ENCODE measurements at places on chromosomes 7 and 10. TPM values are rescaled to one million over a fixed set of nuclear protein-coding genes. Genes with fewer than 3 reads are reported as not detected.
A peak's percentile ranks its signal among the peaks of the same experiment; 100 is the strongest.

The GATA3 gene
- total RNA-seq: 3.2 TPM

The PNLIPRP2 gene
- not detected for total RNA-seq

The SFTPA1 gene
- 11,191 TPM for total RNA-seq

The ZC3HAV1L gene
- total RNA-seq: 6.4 TPM

The GNGT1 gene
- not detected for total RNA-seq

The HMX2 gene
- total RNA-seq: not detected

The STEAP1B gene
- 2.5 TPM for total RNA-seq

The OPTN gene
- total RNA-seq: 61.5 TPM

The EBLN1 gene
- total RNA-seq: not detected

The EPHB6 gene
- 12.8 TPM for total RNA-seq

The GBX1 gene
- not detected for total RNA-seq

DNA sequence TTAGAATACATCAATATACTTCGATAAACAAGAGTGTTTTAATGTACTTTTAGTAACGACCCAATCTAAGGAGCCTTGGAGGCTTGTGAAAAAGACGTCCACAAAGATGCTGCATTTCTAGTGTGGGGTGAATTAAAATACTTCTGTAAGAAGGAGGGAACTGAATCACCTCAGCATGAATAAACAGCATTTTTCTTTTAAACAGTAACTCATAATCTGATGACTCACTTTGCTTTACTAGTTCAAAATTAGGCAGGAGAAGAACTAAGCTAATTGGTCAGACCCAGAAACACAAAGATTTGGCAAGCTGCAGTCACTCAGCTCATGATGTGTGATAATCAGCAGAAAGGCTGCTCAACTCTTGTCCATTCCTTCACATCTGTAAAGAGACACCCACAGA is 24.2 kb downstream of the NCOA4 start:
- no peak for DNase-seq

DNA sequence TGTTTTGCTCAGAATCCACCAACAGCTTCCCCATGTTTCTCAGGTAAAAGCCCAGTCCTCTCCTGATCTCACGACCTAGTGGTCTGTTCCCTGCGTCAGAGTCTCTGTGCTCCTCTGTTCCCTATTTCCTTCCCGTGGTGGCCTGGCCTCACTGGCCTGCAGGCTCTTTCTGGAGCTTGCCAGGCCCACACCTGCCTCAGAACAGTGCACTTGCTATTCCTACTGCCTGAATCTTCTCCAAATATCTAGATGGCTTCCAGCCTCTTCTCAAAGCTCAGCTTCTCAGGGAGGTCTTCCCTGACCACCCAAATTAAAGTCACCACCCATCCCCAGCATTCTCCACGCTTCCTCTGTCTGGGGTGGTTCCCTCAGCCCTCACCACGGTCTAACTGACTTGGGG is 165.3 kb downstream of the USP6NL start:
- no peak for DNase-seq

DNA sequence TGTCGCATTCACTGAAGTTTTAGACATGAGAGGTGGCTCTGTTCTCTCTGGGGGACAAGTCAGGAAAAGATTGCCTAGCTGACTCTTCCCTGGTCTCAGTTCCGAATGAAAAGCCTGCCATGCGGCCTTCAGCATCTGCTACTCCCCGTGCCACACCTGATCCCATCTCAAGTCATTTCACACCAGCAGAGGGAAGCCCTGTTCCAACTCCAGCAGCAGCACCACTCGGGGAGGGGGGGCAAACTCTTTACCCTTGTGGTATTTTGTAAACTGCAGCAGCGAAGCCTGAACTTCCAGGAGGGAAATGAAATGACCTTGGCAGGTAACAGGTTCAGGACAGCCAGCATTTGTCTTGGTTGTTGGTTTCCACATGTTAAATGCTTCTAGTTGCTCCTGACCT is 13.8 kb downstream of the LRRC4 start:
- no peak for DNase-seq

- no peak for DNase-seq
These were observed 285.9 kb upstream of the SMIM30 start for GRCh38 chr7:113404245-113404644.

GRCh38 chr7:119708891-119709290 is 564.1 kb upstream of the KCND2 start:
- DNase-seq: no peak

DNA sequence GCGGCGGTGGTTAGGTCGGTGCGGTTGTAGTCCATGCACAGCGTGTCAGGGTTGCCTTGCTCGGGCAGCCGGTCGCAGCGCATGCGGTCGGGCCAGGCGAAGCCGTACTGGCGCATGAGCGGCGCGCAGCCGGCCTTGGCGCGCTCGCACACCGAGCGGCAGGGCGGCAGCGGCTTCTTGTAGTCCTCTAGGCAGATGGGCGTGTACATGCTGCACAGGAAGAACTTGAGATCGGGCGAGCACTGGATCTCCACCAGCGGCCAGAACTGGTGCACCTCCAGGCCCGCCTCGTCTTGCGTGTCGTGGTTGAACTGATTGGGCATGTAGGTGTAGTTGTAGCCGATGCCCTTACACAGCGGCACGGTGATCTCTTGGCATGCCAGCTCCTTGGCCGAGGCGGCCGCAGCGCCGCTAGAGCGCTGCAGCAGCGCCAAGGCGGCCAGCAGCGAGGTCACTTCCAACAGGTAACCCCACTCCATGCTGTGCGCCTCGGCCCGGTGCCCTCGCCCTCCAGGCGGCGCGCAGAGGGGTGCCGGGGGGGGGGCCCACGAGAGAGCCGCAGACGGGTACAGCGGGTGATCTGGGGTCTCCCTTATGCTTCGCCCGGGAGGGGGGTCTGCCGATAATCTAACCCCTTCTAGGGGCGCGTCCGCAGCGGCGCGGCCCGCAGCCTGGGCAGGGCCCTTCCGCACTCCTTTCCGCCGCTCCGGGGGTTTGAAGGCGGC is 983 bp downstream of the FZD8 start:
- DNase-seq: peak; percentile 85

DNA sequence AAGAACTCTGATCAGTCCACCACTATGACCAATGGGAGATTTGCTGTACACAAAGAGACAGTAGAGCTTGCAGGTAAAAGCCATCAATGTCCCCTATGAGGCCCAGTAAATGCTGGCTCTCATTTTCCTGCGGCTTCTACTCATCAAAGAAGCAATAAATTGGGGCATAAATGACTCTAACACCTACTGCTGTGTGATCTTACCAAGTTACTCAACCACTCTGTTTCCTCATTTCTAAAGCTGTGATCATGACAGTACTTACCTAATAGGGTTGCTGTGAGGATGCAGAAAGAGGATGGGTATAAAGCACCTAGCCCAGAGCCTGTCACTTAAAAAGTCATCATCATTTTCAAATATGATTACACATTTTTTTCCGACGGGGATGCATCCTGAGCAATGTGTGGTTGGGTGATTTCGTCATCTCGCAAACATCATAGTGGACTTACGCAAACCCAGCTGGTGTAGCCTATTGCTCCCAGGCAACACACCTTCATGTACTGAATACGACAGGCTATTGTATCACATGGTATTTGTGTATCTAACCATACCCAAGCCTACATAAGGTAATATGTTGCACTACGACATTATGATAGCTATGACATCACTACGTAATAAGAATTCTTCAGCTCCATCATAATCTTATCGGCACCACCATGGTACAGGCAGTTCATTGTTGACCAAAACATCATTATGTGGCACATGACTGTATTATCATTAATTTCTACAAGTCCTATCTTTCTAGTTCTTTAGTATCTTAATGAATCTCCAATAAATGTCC is 7.1 kb upstream of the MGMT start:
- DNase-seq: no peak

GRCh38 chr7:37068038-37068437 is 343.7 kb upstream of the AOAH start:
- no peak for DNase-seq

DNA sequence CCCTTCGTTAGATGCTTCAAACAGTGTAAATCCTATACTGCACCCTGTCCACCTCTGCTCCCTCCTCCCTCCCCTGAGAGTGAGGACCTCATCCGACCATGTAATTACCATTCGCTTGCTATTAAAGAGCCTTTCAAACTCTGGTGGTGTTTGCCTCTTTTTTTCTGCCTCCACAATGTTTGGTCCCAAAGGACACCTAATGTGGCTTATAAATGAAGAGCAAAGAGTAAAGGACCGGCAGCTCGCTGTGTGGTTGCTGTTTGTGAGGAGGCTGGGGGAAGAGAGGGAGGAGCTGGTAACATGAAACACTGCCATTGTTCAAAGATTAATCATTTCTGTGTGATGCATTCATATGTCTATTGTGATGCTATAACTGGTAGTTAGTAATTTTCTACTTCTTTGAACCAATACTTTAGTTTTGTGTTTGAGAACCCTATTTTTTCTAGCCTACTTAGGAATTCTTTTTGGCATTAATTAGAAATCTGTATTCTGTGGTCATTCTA is 27.9 kb downstream of the MTURN start:
- no peak for DNase-seq

DNA sequence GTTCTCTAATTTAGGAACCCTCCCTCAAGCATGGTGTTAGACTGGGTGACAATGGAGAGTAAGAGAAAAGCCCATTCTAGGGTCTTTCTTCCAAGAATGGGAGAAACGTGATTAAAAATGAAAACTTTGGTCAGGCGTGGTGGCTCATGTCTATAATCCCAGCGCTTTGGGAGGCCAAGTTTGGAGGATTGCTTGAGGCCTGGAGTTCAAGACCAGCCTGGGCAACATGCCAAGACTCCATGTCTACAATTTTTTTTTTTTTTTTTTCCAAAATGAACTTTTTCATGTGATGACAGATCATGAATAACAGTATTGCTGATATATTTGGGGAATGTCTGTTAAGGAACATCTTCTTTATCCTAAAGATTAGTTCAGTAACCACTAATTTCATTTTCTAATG is 194.6 kb downstream of the MLLT10 start:
- DNase-seq: no peak

DNA sequence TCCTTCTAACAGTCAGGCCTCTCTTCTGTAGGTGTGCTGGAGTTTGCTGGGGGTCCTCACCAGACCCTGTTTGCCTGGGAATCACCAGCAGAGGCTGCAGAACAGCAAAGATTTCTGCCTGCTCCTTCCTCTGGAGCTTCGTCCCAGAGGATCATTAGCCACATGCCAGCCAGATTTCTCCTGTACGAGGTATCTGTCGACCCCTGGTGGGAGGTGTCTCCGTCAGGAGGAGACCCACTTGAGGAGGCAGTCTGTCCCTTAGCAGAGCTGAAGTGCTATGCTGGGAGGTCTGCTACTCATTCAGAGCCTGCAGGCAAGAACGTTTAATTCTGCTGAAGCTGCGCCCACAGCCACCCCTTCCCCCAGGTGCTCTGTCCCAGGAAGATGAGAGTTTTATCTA is 611.1 kb upstream of the COBL start:
- no peak for DNase-seq

GRCh38 chr10:122949296-122949695 is 4.7 kb downstream of the C10orf88 start:
- no peak for DNase-seq

DNA sequence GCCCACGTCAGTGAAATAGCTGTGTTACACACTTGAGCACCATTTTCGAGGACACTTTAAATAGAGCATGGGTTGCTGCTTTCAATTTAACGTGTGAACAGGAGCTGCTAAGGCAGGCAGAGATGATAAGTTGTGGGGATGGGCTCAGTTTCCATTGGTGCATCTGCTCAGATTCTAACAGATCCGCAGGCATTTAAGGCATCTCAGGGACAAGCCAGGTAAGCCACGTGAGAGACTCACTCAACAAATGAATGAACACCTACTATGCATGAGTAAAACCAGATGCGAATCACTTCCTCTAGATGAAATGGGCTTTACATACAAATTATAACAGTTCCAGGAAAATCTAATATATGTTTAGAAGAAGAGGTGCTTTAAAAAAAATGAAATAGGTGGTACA is 34.6 kb downstream of the PLXNA4 start:
- DNase-seq: no peak

DNA sequence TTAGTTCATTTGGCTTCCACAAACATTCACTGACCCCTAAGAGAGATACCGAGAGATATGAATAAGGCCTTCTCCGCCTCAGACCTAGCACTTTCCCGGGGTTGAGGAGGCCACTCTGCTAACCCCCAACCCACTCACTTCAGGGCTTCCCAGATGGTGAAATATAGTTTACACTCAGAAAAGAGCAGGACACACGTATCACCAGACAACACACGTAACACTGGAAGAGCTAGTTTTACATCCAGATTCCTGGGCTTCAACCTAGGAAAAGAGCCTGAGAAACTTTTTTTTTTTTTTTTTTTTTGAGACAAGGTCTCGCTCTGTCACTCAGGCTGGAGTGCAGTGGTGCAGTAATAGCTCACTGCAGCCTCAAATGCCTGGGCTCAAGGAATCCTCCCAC is 15.2 kb upstream of the DLG5 start:
- no peak for DNase-seq

GRCh38 chr10:34148305-34148657 is 666.8 kb downstream of the PARD3 start:
- no peak for DNase-seq

DNA sequence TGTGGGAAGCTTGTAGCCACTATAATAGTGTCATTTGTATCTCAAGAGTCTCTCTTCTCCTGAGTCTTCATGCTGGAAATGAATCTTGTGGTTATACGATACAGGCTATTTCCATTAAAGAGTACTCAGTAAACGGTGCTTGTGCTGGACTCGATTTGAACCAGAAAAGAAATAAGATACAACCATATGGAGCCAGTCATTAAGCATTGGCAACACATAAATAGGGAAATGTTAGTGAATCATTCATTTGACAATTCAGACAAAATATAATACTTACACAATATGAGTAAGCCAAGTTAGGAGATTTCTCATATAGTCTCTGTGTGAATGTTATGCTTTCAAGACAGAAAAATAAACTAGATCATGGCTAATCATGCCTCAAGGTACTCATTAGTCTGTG is 356.8 kb downstream of the PLXDC2 start:
- no peak for DNase-seq

- no peak for DNase-seq
These were observed 27.6 kb downstream of the STRIP2 start for GRCh38 chr7:129461809-129462208.

DNA sequence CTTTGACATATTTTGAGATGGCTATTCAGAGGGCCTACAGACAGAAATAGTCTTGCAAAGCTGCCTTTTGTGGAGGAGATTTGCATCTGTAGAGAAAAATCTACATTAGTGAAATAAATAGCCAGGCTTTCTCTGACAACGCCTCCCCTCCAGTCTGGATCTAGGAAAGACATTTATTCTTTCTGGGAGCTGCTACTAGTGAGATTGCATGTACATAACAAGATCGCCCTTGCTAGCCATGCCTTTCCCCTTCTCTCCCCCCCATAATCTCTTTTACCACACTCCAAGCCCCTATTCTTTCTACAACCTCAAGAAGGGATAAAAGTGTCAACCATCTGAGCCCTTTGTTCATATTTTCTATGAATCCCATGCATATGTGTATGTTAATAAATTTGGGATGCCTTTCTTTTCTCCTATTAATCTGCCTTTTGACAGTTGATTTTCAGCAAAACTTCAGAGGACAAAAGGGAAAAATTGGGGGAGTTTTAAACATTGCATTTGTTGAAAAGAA is 194.2 kb downstream of the SNX13 start:
- DNase-seq: no peak

Data from upper lobe of right lung (tissue), 1 donor.